Panc1 (cell line): ENCODE measurements at places on chromosomes 7 and 10.

GRCh38 chr10:49237985-49238384 lies 49.8 kb upstream of the TMEM273 start:
- DNase-seq, result no peak

DNA sequence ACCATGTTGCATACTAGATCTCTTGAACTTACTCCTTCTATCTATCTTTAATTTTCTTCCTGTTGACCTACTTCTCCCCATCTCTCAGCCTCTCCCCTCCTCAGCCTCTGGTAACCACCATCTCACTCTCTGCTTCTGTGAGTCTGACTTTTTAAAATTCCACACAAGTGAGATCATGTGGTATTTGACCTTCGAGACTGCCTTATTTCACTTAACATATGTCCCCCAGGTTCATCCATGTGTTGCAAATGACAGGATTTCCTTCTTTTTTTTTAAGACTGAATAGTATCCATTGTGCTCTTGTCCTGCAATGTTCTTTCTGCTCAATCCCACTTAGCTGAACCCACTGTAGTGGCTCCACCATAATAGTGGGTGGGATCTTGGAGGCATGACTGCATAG lies 51.4 kb upstream of the DNAJC1 start:
- DNase-seq, result no peak

DNA sequence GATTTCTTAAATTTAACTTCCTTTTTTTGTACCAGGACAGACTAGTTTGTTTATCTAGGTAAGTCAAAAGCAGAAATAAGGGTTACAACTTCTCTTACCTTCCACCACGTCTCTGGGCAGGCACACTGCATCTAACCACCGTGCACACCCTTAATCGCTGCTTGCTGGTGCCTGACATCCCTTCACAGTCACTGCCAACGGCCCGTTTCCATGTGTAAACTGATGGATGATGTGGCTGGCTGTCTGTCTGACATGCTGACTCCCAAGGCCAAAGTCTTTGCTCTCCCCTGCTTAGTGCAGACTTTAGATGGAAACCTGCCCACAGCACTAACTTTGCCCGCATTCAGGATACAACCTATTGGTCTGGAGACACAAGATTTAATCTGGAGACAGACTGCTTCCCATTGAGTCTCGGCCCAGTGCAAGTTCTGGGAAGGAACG lies 1.1 kb downstream of the TMEM273 start:
- no peak for DNase-seq

DNA sequence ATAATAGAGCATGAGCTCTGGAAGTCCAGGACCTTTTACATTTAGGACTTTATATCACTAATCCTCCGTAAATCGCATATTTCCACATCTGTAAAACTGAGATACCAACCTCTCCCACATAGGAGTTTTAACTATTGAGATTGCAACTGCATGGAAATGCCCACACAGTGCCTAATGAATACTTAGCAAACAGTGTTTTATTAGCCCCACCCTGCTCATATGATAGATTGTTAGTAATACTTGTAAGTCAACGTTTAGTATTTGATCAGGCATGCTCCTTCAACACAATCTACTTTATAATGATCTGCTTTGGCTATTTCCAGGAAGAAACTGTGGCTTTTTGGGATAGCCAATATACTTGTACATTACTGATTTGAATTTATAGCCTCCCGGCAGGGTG lies 8.5 kb downstream of the PDZD8 start:
- no peak for DNase-seq

GRCh38 chr7:20799566-20800366 lies 13.1 kb upstream of the SP8 start:
- DNase-seq, result no peak

DNA sequence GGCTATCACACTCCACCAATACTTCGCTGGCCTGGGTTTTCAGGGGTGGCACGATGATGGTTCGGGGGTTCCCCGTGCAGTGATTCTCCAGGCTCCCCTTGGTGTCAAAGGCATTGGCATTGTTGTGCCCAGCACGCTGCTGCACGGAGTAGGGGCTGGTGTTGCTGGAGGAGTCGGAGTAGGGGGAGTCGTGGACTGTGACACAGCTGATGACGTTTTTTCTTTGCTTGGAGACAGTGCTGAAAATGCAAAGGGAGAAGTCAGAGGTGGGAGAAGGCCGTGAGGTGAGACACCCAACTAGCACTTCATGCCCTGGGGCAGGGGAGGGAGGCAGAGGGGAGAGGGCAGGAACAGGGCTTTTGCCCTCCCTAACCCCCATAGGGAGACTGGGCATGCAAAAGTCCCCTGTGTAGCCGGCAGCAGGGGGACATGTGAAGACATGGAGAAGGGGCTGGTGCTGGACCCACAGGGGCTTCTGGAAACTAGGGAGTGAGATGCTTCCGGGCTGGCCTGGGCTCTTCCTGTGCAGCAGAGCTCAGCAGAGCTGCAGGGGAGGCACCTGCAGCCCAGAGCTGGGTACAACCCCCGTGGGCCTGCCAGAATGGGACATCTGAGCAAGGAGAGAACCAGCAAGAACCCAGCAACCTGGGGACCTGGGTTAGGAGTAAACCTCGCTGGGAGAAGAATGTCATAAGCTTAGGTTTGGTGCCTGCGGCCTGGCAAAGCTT lies 60.5 kb downstream of the CLEC2L start:
- DNase-seq, result no peak

GRCh38 chr7:45456105-45456504 lies 118.1 kb upstream of the ADCY1 start:
- DNase-seq, result no peak

DNA sequence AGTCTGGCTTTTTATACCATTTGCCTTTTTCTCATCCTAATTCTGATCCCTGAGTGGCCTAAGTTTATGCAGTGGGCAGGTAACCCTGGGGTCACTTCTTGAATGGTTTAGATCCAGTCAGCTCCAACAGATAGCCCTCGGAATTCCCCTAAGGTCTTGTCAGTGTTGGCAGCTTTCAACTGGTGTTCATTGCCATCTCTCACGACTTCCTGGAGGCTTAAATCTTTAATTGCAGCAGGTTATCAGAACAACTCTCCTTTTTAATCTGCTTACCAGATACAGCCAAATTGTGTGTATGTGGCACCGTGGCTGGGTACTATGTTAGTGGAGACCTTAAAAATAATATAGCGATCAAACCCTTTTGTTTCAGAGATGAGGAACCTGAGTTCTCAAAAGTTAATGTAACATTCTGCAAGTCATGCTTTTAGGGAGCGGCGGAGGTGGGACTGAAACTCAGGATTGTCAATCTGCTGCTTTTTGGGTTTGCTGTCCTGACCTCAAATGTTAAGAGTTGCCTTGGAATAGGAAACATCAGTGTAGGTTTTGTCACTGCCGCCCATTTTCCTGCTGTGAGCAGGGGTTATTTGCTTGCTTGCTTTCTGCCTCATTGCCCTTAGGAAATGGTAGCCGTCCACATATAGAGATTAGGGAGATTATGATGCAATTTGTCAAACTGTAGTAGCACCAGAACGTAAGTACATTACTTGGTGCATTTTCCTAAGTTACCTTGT lies 818 bp downstream of the DLD start:
- DNase-seq, result no peak

- DNase-seq, result no peak
Measured at GRCh38 chr10:112546474-112546873, 99.5 kb downstream of the VTI1A start.

DNA sequence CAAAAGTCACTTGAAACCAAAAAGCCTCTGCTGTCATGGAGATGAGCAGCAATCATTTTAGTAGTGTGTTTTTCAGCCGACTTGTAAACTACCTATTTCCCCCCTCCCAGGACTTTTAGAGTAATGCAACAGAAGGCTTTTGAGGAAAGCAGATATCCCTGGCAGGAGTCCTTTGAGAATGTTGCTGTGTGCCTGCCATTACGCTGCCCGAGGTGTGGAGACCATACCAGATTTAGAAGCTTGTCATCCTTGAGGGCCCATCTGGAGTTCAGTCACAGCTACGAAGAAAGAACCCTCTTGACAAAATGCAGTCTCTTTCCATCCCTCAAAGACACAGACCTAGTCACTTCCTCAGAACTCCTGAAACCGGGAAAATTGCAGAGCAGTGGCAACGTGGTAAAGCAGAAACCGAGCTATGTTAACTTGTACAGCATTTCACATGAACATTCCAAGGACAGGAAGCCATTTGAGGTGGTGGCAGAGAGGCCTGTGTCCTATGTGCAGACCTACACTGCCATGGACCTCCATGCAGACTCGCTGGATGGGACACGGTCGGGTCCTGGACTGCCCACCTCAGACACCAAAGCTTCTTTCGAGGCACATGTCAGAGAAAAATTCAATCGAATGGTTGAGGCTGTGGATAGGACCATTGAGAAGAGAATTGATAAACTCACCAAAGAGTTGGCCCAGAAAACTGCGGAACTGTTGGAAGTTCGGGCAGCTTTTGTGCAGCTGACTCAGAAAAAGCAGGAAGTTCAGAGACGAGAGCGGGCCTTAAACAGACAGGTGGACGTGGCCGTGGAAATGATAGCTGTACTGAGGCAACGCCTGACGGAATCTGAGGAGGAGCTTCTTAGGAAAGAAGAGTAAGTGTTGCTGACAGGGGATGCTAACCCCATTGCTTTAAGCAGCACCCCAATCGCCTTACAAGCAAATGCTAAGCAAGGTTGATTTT lies 2.2 kb downstream of the ZNF365 start:
- DNase-seq, result no peak

DNA sequence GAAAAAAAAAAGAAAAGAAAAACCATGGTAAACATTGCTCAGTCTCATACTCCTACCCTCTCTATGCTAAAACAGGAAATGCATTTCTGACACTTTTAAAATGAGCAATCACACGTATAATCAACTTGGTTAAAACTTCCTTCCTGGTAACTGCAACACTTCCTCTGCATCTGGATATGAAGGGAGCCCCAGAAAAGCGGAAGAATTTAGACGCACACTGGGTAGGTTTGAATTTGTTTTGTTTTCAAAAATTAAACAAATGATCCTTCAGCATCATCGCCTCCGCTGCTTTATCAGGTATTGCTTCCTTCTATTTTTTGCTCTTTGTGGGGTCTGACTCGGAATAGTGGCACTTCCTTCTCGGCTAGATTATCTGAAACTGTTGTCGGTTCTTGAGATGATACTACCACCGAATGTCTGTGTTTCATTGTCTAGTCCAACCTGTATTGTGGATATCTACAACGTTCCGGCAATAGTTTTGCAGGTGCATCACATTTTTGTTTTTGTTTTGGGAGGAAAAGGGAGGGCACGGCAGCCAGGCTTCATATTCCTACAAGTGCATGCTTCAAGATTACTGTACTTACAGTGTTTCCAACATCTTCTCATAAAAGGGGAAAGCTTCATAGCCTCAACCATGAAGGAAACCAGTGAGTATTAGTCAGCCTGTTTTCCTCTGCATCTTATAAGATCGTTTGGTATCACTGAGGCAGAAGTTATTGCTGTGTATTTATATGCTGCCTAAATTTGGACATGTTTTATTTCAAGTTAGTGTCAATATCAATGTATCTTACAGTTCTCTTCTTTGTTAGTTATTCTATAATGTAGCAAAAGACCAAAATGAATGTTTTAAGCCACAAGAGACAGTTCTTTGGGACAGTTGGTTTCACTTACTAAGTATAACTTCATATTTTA lies at the start of gene PIK3CG:
Gene PIK3CG, plus strand, starts transcription at position 153 of the 912 bp plus-strand sequence. CDS start 2,280 bp downstream, outside the sequence.
- no peak for DNase-seq

DNA sequence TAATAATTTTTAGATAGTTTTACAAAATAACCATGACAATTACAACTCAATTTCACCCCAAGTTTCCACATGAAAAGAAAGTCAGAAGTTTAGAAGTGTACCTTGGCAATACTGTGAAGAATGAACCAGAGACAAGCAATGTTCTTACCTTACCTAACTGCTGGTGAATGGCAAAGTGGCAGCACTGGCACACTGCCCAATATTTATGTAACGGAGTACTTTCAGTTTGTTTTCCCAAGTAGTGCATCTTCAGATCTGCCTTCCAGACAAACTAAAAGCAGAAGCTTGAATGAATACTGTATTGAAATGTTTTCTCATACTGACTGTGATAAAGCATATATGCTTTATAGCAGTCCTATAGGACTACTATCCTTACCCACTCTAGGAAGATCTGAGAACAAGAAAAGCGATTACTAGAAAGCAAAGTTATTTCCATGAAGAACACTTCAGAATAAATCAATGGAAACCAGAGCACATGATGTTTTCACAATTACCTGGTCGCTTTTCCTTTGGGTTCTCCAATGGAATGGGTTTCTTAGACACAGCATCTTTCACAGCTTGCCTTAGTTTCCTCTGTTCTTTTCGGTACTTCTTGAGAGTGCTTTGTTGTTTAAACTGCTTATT lies 1.5 kb downstream of the NOC3L start:
- DNase-seq, result no peak

DNA sequence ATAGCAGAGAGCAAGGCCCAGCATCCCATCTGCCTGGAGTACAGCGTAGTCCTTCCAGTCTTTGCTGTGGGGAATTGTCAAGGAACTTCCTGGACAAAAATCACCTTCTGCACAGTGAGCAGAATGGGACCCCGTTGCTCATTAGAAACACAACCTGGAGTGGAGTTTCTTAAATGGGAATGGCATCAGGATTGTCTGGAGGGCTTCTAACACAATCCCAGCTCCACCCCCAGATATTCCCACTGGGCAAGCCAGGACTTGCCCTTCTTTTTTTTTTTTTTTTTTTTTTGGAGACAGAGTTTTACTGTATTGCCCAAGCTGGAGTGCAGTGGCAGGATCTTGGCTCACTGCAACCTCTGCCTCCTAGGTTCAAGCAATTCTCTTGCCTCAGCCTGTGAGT lies 356.4 kb downstream of the GALNT17 start:
- DNase-seq, result no peak

DNA sequence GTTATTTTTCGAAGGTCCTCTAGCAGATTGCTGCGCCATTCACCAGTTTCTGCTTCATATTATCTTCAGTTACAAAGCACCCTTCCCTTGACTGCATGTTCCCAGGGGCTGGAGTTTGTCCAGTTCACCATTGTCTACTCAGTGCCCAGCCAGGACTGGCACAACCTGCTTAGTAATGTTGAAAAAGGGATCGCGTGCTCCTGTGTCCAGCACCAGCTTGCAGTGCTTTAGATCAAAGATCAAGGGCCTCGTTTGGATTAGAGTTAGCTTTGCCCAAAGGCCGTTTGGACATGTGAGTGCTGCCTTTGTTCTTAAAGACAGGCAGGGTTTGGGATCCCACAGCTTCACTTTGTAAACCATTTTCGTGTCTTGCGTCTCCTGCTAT lies 867 bp downstream of the ATP6V0E2 start:
- DNase-seq, result no peak

GRCh38 chr10:98306501-98306900 lies 38.5 kb upstream of the LOXL4 start:
- DNase-seq, result no peak

GRCh38 chr7:145082366-145083161 lies 246.7 kb upstream of the TPK1 start:
- no peak for DNase-seq

GRCh38 chr10:50231515-50232260 lies 19.6 kb downstream of the ASAH2 start:
- DNase-seq, result no peak
